ENCODE measurements at places on chromosomes 7 and 10.

DNA sequence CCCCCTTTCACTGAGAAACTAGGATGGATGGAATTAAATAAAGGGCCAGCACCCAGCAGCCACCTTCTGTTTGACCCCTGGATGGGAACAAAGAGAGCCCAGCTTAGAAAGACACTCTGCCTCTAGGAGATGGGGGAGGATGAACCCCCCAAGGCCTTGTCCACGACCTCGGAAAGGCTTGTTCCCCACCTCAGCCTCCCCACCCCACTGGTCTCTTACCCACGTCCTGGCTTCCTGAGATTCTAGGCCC is 9.7 kb downstream of the ITPRIP start:
- H3K4me3 ChIP-seq: no peak overlapping the region
- peaks cover 68% of the 10 kb centered on the region for H3K4me1 ChIP-seq
- no peak for DNase-seq
- no peaks in the 10 kb centered on the region for H3K36me3 ChIP-seq
- peak overlapping the region; percentile 82 for H3K27ac ChIP-seq
- H3K27me3 ChIP-seq: no peaks in the 10 kb centered on the region

DNA sequence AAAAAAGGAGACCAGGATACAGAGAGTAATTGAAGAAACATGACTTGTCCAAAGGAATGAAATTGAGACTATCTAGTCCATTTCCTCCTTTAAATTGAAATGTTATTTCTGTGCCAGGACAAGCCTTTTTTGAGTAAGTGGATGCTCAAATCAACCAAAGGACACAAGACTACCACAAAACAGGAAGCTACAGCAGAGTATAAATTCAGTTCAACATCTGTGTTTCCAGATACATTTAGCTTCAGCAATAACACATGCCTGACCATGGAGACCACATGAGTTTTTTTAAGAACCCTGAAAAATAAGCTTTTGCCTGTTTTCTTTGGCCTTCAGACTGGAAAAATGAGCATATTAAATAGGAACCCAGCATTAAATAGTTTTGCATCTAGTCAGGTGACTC is 707.5 kb downstream of the ZWINT start:
- DNase-seq: no peak
- no peaks in the 10 kb centered on the region for H3K27me3 ChIP-seq
- H3K27ac ChIP-seq: no peak overlapping the region
- no peaks in the 10 kb centered on the region for H3K4me1 ChIP-seq

DNA sequence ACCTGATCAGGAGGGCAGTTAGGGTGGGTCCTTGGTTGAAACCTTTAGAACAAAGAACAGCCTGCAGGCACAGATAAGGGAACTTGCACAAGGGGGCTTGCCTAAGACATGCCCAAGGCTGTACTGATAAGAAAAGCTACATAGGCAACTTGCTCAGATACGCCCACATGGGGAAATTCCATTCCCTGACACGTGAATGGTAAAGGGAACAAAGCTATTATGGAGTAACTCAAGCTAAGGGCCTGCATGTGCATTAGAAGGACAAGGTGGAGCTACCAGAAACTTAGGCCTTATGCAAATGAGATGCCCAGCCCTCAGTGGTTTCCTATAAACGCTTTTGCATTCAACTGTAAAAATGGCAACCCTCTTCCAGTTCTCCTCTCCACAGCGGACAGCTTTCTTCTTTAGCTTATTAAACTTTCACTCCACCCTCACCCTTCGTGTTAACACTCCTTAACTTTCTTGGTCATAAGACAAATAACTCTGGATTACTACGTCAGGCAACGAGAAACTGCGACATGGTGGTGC is 1192.1 kb upstream of the CELF2 start:
- no peaks in the 10 kb centered on the region for H3K4me1 ChIP-seq
- H3K27me3 ChIP-seq: no peaks in the 10 kb centered on the region
- no peak overlapping the region for H3K27ac ChIP-seq
- DNase-seq: no peak

- no peak overlapping the region for H3K4me3 ChIP-seq
- no peak for DNase-seq
- no peaks in the 10 kb centered on the region for H3K27me3 ChIP-seq
Measured at GRCh38 chr10:68290736-68291135, 41.1 kb upstream of the HNRNPH3 start.

DNA sequence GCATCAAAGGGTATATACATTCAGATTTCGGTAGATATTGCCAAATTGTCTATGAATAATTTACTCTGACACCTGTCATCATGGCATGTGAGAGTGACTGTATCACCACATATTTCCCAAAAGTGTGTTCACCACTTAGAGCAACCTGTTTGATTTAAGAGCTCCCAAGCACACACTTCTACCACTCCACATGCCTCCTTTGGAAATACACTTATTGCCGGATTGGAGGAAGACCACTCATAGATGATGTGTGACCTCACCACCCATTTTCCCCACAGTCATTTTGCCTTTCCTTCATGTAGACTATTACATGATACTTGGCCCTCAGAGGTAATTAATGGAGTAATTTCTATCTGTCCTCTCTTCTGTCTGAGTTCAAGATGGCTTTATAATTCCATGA is 75.5 kb downstream of the SLC16A9 start:
- no peak for DNase-seq
- no peaks in the 10 kb centered on the region for H3K4me1 ChIP-seq
- H3K36me3 ChIP-seq: no peaks in the 10 kb centered on the region
- H3K27me3 ChIP-seq: no peaks in the 10 kb centered on the region
- no peak overlapping the region for H3K4me3 ChIP-seq

DNA sequence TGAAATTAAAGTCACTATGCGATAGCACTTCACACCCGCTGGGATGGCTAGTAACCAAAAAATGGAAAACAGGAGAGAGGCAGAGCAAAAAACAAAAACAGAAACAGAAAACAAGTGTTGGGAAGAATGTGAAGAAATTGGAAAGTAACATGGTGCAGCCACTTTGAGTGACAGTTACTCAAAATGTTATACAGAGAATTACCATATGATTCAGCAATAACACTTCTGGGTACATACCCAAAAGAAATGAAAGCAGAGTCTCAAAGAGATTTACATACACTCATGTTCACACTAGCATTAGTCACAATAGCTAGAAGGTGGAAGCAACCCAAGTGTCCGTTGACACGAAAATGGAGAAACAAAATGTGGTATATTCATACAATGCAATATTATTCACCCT is 88.6 kb upstream of the KCNIP2 start:
- H3K27ac ChIP-seq: no peak overlapping the region
- no peak overlapping the region for H3K4me3 ChIP-seq
- H3K27me3 ChIP-seq: no peaks in the 10 kb centered on the region
- DNase-seq: no peak
- H3K4me1 ChIP-seq: no peaks in the 10 kb centered on the region

DNA sequence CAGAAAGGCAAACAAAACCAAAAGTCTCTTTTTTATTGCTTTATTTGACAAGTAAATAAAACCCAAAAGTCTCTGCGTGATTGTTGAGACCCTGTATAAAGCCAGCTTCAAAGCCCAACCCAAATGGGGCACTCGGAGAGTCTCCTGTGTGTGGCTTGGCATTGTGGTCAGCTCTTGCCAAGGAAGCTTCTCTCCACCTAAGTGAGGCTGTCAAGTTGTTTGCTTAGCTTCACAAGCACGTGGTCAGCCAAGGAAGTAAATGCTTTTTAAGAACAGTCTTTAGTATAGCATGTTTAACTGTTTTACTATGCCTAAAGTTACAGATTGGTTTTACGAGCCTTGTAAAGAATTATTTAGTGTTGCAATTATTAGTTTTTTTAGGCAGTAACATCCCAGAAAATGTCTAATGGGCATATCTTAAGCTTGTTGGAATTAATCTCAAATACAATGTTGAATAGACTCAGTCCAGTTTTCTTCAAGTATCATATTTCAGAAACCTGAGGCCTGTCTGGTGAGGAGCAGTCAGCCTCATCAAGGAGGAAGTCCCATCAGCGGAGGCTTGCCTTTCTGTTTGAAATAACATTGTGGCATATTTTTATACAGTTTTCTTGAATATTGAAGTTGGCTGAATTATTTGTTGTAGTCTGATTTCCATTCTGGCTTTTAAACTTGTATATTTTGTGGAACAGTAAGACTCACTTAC is 144.3 kb downstream of the ANKRD30A start:
- no peak overlapping the region for H3K4me3 ChIP-seq
- no peaks in the 10 kb centered on the region for H3K4me1 ChIP-seq
- no peak for DNase-seq
- H3K36me3 ChIP-seq: no peaks in the 10 kb centered on the region

GRCh38 chr10:108877095-108877561 is 1046.2 kb downstream of the XPNPEP1 start:
- H3K36me3 ChIP-seq: no peaks in the 10 kb centered on the region
- no peaks in the 10 kb centered on the region for H3K27me3 ChIP-seq
- no peak for DNase-seq
- no peaks in the 10 kb centered on the region for H3K4me1 ChIP-seq
- no peak overlapping the region for H3K4me3 ChIP-seq
- H3K27ac ChIP-seq: no peak overlapping the region
